ENCODE measurements at places on chromosomes 13 and 19. TPM values are rescaled to one million over a fixed set of nuclear protein-coding genes. Genes with fewer than 3 reads are reported as not detected.

DNA sequence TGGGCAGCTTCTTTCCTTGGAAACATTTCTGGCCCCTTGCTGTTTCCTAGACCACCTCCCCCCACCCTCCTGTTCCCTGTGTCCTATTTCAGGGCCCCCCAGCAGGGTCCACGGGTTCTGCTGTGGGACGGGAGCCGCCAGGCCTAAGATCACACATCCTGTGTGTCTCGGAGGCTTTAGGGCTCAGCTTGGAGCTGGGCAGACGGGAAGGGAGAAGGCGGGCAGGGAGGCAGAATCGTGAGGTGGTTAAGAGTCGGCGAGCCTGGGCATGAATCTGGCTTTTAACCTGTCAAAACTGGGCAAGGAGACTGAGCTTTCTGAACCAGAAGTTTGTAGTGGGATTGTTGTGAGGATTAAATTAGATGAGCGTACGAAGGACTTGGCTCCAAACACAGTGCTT is 4.8 kb downstream of the KCNC3 start:
- DNase-seq, result no peak
- no peaks in the 10 kb centered on the region for H3K27me3 ChIP-seq
- no peaks in the 10 kb centered on the region for H3K36me3 ChIP-seq
- no peak overlapping the region for H3K4me3 ChIP-seq

DNA sequence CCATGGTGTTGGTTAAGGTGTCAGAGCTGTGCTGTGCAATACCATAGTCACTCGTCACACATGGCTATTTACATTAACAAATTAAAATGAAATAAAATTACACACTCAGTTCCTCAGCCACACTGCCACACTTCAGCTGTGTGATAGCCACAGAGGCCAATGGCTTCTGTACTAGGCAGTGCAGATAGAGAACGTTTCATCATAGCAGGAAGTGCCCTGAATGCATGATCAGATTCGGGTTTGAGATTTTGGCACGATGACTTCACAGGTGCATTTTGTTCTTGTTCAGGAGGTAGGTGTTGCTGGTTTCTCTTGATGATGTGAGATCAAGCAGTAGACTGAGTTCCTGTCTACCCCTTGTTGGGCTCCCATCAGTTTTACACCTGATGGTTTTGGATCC is 6.5 kb downstream of the ARMC6 start:
- no peak overlapping the region for H3K4me3 ChIP-seq
- no peaks in the 10 kb centered on the region for H3K27me3 ChIP-seq
- no peaks in the 10 kb centered on the region for H3K36me3 ChIP-seq
- peaks cover 19% of the 10 kb centered on the region for H3K4me1 ChIP-seq
- H3K27ac ChIP-seq, result no peak overlapping the region

DNA sequence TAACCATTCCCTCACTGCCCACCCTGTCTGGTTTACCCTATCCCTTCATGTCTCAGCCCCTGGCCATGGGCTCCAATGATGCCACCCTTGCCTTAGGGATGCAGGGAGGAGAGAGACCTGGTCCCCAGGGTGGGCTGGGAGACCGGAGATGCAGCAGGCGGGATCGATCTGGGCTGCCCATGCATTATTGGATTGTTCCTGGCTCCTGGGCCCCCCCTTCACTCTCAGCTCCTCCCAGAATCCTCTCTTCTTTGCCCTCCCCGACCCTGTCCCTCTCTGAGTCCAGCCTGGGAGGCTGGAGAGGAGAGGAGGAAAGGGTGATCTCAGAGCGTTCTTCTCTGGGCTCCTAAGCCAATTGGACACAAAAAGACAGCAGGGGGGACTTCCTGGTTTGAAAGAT is 5.8 kb downstream of the KASH5 start:
- DNase-seq, result no peak
- no peak overlapping the region for H3K27ac ChIP-seq
- H3K4me1 ChIP-seq, result no peaks in the 10 kb centered on the region
- H3K27me3 ChIP-seq, result no peaks in the 10 kb centered on the region

Gene C19orf33
- 627 TPM for total RNA-seq

DNA sequence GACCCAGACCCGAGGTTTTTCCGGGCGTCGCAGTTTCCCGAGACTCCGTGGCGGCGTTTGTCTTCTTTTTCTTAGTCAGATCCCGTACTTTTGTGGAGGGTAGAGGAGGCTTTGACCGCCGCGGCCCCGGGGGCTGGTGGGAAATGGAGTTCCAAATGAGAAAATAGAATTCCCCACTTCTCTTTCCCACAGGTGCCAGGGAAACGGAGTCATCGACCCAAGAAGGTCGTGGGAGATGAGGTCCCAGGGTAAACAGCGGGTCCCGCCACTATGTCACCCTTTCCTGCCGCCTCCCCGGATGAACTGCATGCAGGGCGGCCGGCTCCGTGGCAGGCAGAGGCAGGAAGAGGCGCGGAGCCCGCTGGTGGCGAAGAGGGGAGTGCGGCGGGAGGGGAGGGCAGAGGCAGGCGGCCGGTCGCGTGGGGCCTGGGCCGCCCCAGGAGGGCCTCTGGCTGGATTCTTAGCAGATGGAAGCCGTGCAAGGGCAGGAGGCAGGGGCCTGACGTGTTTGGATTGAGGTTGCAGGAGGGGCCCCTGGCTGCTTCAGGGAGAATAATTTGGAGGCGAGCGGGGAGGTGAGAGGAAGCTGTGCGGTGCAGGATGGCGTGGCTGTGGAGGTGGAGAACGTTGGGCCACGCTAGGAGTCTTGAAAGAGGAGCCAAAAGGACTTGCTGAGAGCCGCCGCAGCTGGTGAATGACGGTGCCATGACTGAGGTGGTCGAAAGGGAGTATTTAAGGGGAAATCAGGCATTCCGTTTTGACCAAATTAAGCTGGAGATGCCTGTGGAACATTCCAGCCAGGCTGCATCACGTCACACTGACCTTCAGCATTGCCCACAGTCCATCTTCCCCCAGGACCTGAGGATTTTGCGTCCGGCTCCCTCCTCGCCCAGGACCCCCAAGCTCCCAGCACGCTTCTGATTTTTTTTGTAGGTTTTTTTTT is 11.7 kb downstream of the CYTH2 start:
- peak; percentile 48 for DNase-seq
- H3K36me3 ChIP-seq, result peaks cover 2% of the 10 kb centered on the region
- H3K4me3 ChIP-seq, result peak overlapping the region; percentile 65
- H3K27ac ChIP-seq, result peak overlapping the region; percentile 80
- H3K4me1 ChIP-seq, result no peaks in the 10 kb centered on the region

DNA sequence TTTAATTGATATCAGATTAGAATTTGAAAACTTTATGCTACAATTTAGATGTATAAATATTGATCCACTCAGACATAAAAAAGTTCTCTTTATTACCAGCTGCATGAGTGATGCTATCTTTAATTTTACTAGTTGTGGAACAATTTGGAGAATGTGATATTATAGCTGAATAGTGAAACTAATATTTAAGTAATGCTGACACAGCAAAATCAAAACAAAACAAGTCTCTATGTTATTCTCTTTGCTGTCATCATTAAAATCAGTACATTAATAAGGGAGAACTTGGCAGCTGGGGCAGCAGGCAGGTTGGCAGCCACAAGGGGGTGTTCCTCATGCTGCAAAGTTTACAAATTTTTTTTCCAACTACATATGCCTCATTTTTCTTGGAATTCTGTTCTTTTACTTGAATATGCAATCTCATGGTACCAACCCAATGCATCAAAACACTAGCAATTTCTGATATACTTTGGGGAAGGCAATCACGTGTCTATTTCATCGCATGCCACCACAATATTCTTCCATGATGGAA is 585.3 kb downstream of the FGF9 start:
- no peak overlapping the region for H3K27ac ChIP-seq
- H3K27me3 ChIP-seq, result no peaks in the 10 kb centered on the region
- H3K36me3 ChIP-seq, result no peaks in the 10 kb centered on the region
- no peak overlapping the region for H3K4me3 ChIP-seq

DNA sequence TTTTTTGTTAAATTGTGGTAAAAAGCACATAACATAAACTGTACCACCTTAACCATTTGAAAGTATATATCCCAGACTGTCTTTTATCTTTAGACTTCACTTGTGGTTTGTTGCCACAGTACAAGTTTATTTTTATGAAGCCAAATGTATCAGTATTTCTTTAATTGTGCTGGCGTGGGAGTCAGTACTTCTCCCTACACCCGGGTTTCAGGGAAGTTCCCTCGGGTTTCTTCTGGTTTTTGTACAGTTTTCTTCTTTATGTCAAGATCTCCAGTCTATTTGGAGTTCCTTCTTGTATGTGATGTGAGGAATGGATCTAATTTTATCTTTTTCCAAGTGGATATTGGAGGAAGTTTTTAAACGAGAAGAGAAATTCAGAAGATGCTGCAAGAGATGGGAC is 20.5 kb downstream of the CCDC8 start:
- no peaks in the 10 kb centered on the region for H3K27me3 ChIP-seq
- no peak overlapping the region for H3K27ac ChIP-seq
- no peak for DNase-seq
- peaks cover 7% of the 10 kb centered on the region for H3K4me1 ChIP-seq
- H3K36me3 ChIP-seq, result peaks cover 6% of the 10 kb centered on the region
